ENCODE measurements at places on chromosomes 12 and 14.

DNA sequence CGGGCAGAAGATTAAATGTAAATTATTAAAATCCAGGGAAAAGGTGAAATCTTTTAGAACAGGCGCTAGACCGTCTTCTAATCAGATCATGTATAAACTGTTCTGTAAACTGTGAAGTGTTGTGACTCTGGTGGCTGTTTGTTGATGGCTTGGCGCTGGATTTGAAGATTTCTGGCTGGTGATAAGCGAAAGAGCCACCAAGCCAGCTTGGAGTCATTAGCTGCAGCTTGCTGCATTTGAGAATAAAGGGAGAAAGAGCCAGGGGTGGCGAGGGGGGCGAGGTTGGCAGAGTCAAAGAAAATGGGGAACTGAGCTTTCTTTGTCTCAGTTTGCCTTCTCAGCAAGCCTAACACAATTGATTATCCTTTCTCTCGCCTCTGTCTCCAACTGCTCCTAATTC lies 8.0 kb downstream of the SYNDIG1L start:
- DNase-seq: no peak

DNA sequence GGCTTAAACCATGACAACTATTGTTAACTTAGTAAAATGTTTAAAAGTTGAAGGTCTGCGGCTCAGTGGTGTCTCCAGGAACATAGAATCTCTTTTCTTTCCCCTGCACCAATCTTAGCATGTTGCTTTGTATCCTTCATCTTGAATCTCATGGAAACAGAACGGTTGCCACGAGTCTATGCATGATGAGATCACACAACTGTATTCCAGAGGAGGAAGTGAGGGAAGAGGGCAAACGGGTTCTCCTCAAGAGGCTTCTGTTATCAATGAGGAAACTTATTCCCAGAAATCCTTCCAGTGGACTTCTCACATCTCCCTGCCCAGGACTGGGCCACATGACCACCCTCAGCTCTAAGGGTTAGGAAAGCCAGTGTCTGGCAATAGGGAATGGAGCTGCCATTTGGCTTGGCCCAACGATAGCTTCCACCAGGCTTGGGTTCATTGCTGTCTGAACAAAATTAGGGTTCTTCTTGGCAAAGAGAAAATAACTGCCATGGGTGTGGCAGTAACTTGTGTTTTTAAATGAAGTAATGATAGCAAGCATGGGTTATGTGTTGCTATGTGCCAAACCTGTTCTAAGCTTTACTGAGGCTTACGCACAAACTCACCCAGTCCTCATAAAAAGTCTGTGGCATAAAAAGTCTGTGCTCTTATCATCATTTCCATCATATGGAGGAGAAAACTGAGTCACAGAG lies 17.4 kb downstream of the PLXNC1 start:
- DNase-seq: no peak

GRCh38 chr12:112117685-112118084 lies 7.7 kb upstream of the TRAFD1 start:
- no peak for DNase-seq

- DNase-seq: no peak
Observed at GRCh38 chr12:123948796-123949769, 23.5 kb downstream of the CCDC92 start.

GRCh38 chr12:10027721-10028120 lies 2.8 kb upstream of the CLEC9A start:
- no peak for DNase-seq

- DNase-seq: no peak
Observed at GRCh38 chr12:12507121-12507520, 55.5 kb downstream of the DUSP16 start.

- DNase-seq: no peak
Observed at GRCh38 chr14:77369285-77369684, 7.6 kb downstream of the TMED8 start.

GRCh38 chr12:117468016-117468415 lies 106.6 kb upstream of the NOS1 start:
- no peak for DNase-seq

DNA sequence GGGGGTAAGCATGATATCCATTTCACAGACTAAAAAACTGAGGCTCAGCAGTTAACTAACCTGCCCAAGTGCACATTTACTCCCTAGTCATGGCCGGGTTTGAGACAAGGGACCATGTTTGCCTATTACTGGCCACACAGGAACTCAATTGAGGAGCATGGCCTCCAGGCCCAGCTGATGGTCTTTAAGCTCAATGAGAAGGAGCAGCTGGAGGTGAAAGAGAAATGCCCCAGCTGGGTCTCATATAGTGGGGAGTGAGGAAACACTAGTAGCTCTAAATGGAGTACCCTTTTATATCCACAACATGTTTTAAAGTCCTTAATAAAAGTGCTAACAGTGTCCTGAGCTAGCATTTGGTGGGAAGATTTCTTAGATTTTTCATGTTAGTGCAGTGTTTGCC lies 1.6 kb downstream of the TDP1 start:
- DNase-seq: no peak

DNA sequence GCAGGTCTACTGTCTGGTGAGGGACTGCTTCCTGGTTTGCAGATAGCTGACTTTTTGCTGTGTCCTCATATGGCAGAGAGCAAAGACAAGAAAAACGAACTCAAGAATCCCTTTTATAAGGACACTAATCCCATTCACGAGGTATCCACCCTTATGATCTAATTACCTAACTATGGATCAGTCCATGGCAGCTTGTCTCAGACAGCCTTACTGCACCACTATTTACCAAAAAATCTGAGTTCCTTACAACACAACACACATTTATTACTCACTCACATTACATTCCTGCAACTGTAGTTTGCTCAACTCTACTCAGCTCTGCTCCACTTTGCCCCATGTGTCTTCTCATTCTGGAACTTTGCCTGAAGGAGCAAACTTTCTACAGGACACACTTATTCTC lies 10.1 kb upstream of the SLC6A15 start:
- no peak for DNase-seq

GRCh38 chr14:59038746-59039145 lies 149.7 kb upstream of the DAAM1 start:
- DNase-seq: no peak

DNA sequence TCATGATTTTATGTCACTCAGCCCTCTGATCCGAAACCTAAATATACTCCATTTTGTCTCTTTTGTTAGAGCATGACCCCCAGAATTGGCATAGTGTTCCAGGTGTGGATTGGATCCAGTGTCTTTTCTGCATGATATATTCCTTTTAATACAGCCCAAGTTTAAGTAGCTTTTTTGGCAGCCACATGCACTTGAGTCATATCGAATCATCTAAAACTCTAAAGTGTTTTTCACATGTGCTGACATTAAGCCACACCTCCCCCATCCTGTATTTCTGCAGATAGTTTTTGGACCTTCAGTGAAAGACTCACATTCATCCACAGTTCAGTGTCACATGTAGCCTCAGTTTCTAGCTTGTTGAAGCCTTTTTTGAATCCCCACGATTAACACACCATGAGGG lies 30.6 kb downstream of the BORCS5 start:
- no peak for DNase-seq

GRCh38 chr14:70052990-70053389 lies 135.8 kb downstream of the SLC8A3 start:
- no peak for DNase-seq

GRCh38 chr14:51873221-51873893 lies 12.9 kb downstream of the GNG2 start:
- no peak for DNase-seq

GRCh38 chr14:66421990-66422946 lies 63.9 kb upstream of the CCDC196 start:
- no peak for DNase-seq

DNA sequence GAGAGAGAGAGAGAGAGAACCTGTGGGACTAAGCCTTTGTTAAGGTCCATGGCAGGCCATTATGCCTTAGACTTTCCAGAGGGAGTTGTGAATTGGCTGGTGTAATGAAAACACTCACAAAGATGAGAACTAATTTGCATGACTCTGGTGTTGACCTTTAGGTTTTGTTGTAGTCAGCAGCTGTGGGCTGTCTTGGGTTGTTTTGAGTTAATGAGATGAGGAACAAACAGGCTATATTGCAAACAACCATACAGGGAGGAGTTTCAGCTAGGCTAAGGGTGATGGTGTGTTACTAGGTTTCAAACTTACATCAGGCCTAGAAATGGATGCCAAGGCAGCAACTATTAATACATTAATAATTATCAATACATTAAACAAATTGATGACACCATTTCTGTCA lies 26.3 kb downstream of the ATXN7L3B start:
- no peak for DNase-seq

DNA sequence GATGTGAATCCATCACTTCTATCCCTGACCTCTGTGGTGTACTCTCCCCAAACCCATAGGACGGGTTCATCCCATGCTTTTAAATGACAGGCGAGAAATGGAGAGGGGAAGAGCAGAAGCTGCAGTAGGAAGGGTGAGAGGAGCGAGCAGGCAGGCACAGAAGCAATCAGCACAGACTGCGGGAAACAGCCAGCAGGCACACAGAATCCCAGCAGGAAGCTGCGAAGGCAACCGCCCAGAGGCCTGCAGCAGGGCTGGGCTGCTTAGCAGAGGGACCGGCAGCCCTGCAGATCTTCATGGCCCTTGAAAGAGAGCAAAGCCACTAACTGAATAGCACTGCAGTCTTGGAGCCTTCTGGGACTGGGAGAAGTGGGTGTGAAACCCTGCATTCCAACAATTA lies 287.0 kb upstream of the FKBP4 start:
- DNase-seq: no peak

GRCh38 chr12:104049903-104050356 lies at the start of gene GLT8D2:
Gene GLT8D2 (minus strand): TSS chr12:104050187. CDS start chr12:104019648, 30,539 bp downstream.
- no peak for DNase-seq

- no peak for DNase-seq
Observed at GRCh38 chr14:52043690-52044089, 25.2 kb downstream of the NID2 start.

DNA sequence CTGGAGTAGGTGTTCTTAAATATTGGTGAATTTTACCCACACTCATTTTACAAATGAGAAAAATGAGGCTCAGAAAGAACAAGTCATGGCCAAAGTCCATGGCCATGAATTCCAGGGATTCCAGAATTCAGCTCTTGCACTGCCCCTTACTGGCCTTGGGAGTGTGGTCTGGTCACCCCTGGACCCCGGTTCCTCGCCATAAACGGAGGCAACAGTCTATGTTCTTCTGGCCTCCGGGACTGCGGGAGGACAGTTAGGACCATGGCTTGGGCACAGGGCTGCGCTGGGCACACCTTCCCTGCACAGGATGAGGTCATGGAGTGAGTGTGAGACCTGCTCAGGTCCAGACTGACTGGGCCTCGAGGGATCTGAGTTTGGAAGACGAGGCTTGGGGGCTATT lies 6.9 kb downstream of the CCDC197 start:
- no peak for DNase-seq

GRCh38 chr12:104721039-104721405 lies 237.1 kb downstream of the SLC41A2 start:
- DNase-seq: no peak

- peak; percentile 44 for DNase-seq
Observed at GRCh38 chr12:44876544-44877410, 662 bp upstream of the NELL2 start.

- no peak for DNase-seq
Observed at GRCh38 chr12:55724940-55725309, 3.9 kb downstream of the CD63 start.

GRCh38 chr12:68813242-68813593 lies 5.2 kb downstream of the MDM2 start:
- DNase-seq: no peak

DNA sequence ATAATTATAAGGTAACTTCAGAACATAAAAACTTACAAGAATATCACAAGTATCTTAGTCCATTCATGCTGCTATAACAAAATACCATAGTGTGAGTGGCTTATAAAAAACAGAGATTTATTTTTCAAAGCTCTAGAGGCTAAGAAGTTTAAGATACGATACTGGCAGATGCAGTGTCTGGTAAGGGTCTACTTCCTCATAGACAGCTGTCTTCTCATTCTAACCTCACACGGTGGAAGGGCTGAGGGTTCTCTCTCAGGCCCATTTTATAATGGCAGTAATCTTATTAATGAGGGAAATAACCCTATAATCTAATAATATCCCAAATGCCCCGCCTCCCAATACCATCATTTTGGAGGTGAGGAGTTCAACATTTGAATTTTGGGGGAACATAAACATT lies 23.7 kb upstream of the OSBPL8 start:
- no peak for DNase-seq

Data from frontal cortex (tissue), 4 donors.